Liver (tissue), 10 donors: ENCODE measurements at places on chromosomes 6 and 20. TPM values are rescaled to one million over a fixed set of nuclear protein-coding genes. Genes with fewer than 3 reads are reported as not detected.
A peak's percentile ranks its signal among the peaks of the same experiment; 100 is the strongest.

DNA sequence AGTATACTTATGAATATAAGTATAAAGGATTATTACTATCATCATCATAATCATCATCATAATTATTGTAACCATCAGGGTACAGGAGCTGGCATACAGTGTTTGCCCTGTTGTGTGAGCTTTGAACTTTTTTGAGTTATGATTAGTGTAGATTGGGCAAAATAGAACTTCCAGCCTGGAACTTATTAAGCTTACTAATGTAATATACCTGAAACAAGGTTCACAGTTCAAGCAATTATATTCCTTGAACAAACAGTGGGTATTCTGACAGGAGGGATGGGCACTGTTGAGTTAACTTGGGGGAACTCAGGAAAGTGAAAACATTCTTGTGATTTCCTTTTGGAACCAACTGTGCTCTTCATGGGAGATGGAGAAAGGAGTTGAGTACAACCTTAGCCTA is 680.0 kb downstream of the DOK5 start:
- DNase-seq, result no peak

DNA sequence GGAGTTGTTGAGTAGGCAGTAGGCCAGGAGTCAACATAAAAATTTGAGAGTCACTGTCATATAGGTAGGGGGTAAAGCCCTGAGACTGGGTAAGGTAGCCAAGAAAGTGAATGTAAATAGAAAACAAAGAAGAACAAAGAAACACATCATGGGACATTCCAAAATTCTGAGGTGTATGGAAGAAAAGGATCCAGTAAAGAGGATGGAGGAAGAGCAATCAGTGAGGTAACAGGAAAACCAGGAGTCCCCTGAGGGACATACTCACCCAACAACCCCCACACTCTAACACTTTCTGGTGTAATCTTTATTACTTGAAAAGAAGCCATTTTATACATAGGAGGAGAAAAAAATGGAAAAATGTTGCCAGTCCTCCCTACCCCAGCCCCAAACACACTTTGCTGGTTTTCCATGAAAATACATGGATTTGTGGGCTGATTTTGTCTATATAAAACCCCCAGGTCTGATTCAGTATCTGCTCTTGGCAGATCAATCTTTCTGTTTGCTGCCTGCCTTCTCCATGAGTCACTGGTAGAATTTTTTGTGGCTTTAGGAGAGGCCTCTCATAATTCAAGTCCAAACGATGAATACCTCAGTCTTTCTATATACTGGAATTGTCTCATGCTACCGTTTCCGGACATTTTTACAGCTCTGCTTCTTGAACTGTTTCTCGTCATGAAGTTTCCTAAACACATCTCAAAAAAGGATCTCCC is 271.4 kb upstream of the MAN1A1 start:
- no peak for DNase-seq

GRCh38 chr20:40477805-40478204 is 211.2 kb downstream of the MAFB start:
- no peak for DNase-seq

GRCh38 chr20:9344083-9344920 is 170.1 kb upstream of the LAMP5 start:
- DNase-seq, result no peak

Gene ANKRD66
- total RNA-seq, result not detected

- no peak for DNase-seq
Observed at GRCh38 chr20:31956556-31957526, 5.0 kb upstream of the PDRG1 start.

DNA sequence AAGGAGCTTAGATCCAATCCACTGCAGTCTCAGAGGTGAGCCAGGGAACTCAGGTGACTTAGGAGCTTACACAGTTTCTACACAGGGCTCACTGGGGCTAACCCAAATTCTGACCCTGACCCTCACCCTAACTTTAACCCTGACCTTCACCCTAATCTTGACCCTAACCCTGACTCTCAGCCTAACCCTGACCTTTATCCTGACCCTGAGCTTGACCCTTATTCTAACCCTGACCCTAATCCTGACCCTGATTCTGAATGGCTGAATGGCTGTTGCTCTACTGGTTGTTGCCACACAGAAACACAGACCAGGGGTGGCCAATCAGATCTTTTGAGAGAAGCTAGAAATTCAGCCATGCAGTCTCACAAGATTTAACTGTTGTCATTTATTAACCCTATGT is 180.1 kb downstream of the TSHZ2 start:
- DNase-seq, result no peak

DNA sequence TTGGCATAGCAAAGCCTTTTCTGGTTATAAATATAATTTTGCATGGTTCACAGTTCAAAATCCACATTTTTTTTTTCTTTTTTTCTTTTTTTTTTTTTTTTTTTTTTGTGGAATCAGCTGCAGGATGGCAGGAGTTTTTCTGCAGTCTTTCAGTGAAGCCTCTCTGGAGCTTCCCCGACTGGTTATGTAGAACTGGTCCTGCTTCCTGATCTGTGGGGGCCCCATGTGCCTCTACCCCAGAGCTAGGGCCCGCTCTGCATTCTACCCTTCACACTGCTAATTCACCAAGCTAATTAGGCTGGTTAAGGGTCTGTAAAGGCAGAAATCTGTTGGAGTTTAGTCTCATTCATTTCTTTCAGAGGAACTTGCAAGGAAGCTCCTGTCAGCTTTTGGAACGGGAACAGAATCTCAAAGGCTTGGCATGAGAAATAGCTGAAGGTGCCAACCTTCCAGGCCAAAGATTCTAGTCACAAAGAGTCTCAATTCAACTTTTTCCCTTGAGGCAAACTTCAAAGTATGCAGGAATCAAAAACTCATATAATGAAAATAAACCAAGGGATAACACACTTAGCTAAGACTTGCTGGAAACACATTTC is 45.5 kb downstream of the HMGN3 start:
- no peak for DNase-seq

DNA sequence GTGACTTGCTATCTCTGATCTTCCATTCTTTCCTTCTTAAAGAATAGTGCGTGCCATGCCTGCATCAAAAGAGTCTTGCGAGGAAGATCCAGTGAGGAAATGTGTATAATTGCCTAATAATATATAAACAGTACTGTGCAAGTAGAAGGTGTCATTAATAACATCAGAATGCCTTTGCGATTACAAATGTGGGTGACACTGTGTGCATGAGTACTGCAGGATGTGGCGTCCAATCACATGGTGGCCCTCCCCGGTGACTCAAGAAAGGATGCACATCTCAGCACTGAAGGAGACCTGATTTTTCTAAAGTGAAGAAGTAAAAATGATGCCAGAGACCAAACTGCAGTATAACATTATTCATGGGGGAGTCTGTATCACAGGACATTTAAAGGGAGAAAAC is 107.5 kb upstream of the EDN1 start:
- DNase-seq, result no peak

DNA sequence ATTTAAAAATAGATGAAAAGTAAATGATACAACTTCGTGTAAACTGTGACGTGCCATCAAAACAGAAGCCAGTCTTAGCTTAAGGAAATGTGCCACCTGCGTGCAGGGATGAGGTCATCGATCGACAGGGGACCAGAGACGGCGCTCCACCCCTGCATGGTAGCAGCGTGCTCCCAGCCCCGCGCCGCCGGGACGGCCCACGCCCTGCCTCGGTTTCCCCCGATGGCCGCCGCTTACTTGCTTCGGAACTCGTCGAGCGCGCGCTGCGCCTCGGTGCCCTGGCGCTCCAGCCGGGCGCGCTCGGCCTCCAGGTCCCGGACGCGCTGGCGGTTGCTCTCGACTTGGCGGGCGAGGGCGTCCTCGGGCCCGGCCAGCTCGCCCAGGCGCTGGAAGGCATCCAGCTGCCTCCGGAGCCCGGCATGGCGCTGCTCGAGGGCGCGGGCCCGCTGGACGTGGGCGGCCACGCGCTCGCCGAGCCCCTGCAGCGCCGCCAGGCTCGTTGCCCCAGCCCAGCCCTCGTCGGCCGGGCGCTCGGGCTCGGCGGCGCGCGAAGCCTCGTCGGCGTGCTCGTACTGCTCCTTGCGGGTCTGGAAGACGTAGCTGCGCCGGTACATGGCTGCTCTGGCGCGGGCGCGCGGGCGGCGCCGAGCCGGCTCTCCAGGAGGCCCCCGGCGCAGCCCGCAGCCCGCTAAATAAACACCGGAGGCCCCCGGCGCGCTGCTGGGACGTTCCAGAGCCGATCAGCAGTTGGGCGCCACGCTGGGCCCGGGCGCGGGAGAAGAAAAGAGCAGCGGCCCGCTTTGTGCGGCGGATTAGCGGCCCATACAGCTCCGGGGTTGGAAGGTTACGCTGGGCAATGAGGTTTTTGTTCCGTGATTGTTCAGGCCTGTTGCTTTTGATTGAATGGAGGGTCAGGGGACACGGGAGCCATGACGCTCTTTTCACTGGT is at the start of gene BFSP1:
BFSP1 (minus strand) TSS at position 664 of the 949 bp plus-strand sequence; CDS start at position 614, 50 bp downstream.
- peak; percentile 56 for DNase-seq

DNA sequence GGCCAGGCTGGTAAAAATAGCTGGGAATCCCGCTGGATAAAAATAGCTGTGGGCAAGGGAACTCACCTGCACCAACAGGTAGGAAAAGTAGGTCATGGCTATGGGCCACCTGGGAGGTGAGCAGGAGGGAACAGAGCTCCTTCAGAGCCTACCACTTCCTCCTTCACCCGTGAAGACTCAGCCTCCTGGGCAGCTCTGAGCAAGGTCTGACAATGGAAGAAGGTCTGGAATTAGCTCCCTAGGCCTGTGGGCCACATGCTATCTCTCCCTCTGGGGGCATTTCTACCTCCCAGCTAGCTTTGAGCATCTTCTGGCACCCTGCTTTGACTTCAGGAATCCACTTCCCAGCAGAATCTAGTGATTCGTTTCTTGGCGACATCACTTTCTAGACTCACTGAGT is 153.9 kb downstream of the MRPL14 start:
- peak; percentile 32 for DNase-seq

GRCh38 chr6:134373993-134374392 is 56.1 kb upstream of the SGK1 start:
- no peak for DNase-seq

GRCh38 chr20:56400001-56400640 is 7.7 kb downstream of the CSTF1 start:
- DNase-seq, result peak; percentile 68

- no peak for DNase-seq
Observed at GRCh38 chr6:45966797-45967196, 48.9 kb downstream of the CLIC5 start.

Gene CLDN20
- total RNA-seq, result not detected

Gene C20orf144
- total RNA-seq, result not detected

DNA sequence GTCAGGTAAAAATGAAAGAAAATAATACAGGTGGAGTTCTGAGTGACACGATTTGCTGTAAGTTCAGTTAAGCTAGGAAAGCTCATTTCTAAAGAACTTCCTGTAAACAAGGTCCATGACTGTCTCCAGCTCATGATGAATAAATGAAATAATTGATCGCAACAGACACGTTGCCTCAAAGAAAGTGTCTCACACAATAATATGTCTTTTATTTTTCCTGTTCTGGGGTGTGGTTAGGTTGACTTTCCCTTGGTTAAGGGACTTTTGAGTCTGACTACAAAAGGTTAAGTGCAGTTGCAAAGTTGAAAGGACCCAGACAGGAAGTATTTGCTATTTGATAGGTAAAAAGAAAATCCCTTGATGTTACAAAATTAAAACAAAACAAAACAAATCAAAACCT is 304.2 kb upstream of the PRDM1 start:
- no peak for DNase-seq

DNA sequence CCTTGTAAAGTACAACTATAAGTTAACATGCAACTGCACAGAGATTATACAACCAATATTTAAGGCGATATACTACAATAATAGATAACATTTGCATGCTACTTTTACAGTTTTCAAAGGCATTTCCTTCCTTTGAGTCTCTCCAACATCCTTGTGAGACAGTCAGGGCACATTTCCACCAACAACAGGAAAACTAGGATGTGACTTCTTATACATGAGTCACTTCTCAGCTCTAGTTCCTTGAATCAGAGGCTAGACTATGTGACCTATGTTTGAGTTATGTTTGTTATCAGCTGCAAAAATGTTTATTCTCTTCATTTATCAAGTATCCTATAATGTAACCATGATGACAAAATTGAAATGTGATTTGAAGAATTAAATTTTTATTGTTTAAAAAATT is 51.7 kb upstream of the TFAP2D start:
- DNase-seq, result no peak

GRCh38 chr6:25387483-25387882 is 108.3 kb downstream of the CARMIL1 start:
- DNase-seq, result no peak

DNA sequence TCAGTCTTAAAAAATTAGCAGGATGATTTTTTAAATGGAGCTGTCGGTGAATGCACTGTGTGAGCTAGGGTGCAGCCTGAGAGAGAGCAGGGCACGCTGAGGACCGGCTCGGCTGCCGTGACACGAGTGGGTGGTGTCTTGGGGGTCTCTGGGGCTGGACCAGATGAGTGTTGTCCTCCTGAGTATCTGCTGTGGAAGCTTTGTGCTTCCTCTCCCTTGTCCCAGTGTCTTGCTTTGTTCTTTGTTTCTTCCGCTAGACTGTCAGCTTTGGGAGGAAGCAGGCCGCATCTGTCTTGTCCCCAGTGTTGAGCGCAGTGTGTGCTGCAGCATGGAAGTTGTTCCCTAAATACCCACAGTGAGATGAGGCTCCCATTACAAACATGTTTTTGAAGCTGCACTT is 89.4 kb downstream of the RTN4IP1 start:
- DNase-seq, result no peak

GRCh38 chr20:53157443-53158408 is 185.6 kb downstream of the TSHZ2 start:
- DNase-seq, result peak; percentile 52

DNA sequence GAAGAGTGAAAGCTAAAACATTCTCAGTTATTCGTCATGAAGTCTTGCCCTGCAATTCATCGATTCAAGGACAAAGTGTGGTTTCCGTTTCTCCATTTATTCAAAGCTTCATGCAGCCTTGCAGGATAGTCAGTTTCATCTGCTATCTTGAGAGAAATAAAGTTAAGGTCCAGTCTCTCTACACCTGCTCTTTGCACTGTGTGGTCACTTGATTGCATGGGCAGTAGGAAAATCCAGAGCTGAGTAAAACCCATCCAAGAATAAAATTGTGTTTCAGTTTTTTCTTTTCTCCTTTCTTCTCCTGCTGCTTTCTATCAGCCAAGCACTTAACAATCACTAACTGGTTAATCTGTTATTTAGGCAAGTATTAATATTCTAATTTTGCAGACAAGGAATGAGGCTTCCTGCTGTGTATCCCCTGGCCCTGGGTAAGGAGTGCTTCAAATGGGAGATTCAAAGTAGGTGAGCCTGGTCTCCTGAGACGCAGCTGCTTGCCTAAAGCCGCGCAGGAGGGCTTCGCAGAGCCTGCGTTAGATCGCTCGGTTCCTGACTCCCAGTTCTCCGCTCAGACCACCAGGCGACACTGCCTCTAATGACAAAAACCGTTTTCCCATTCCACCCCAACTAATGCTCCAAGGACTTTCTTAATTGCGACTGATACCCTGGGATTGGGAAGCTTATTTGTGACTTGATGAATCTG is 808.3 kb downstream of the TFAP2A start:
- DNase-seq, result no peak

GRCh38 chr6:106757267-106757666 is 127.9 kb downstream of the QRSL1 start:
- DNase-seq, result no peak
